Right lung (tissue), 10 donors: ENCODE measurements at places on chromosomes 5 and 9. TPM values are rescaled to one million over a fixed set of nuclear protein-coding genes. Genes with fewer than 3 reads are reported as not detected.

The SLC34A1 gene
- not detected for polyA plus RNA-seq

The SKP1 gene
- 613 TPM for polyA plus RNA-seq

GRCh38 chr9:69645488-69645887 is 26.7 kb downstream of the APBA1 start:
- peak; percentile 60 for DNase-seq

GRCh38 chr9:4106760-4107143 is 193.1 kb downstream of the GLIS3 start:
- DNase-seq: no peak

GRCh38 chr5:38603691-38604090 is 47.2 kb upstream of the LIFR start:
- DNase-seq: no peak

- DNase-seq: no peak
These were observed 797.7 kb upstream of the EDIL3 start for GRCh38 chr5:85182344-85182743.

DNA sequence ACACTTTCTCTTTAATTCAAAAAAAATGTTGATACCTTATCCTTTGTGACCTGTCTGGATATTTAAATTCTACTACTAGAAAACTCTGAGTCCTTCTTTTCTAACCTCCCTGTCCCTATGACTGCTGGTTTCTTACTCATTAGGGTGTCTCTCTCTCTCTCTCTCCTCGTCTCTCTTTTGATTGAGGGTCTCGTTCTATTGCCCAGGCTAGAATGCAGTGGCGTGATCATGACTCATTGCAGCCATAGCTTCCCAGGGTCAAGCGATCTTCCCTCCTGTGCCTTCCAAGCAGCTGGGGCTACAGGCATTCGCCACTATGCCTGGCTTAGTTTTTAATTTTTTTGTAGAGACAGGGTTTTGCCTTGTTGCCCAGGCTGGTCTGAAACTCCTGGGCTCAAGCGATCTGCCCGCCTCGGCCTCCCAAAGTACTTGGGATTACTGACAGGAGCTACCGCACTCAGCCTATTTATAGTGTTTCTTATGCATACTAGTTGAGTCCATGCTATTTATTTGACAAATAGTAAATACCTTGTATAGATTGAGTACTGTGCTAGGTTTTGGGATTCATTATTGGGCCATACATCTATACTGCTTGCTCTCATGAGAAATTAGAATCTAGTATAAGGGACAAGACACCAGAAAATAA is 61.9 kb downstream of the NSD1 start:
- no peak for DNase-seq

The AJM1 gene
- 1.3 TPM for polyA plus RNA-seq

DNA sequence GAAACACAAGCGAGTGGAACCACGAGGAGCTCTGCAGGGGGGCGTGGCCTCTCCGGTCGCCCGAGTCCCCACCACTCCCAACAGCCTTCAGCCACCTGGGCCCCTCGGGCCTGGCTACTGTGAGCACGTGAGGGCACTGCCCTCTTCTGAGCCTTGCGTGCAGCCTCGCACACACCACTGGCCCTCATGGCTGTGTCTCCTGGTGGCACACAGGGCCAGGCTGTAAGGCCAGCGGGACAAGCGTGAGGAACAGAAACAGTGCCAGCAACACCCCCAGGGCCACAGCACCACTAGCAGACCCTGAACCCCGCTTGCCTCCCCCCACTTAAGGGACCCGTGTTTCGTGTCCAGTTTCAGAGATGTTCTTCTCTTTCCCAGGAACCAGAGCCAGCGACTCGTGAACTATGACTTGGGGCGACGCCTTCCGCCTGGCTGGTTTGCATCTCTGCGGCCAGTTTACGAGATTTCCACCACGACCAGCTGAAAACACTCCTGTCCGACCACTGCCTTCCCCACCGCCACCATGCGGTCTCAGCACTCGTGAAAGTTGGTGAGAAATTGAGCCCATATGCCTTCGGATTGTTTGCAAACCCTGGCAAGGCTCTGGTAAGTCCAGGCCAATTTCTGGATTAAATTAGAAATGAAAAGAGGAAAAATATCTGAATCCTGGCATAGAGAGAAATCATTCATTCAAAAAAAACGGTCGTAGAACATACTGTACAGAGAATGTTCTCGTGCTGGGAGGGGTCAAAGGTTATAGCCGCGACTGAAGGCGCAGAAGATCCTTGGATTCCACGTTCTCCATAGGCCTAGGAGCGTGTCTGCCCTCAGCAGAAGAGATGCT is 135.6 kb downstream of the ZNF354C start:
- no peak for DNase-seq

- DNase-seq: no peak
These were observed 28.0 kb upstream of the IFNK start for GRCh38 chr9:27496135-27496504.

DNA sequence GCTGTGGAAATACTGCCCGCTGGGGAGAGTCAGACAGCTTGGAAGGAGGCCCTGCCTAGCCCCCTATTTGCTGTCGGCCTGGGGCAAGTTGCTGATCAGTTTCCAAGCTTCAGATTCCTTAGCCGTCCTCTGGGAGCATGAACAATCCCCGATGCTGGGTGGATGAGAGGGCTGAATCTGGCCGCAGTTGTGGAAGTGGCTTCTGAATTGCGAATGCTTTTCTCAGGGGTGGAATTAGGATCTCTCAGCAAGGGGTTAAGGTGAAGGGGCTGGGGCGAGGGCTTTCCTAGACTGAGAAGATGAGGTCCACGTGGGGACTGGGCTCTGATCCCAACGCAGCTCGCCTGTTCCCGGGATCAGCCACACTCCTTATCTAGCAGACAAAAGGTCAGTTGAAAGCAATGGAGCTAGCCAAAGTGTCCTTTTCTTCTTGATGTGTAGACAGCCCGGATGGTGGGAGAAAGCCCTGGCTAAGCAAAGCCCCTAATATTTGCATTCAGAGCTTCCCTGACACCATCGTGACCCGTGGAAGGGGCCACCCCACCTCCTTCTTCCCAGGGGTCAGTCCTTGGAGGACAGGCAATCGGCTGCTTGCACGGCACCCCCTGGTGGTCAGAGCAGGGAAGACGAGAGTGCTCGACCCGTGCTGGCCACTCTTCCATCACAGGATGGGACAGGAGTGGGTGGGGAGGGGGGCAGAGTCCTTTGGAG is 54.9 kb downstream of the COL15A1 start:
- DNase-seq: peak; percentile 56

DNA sequence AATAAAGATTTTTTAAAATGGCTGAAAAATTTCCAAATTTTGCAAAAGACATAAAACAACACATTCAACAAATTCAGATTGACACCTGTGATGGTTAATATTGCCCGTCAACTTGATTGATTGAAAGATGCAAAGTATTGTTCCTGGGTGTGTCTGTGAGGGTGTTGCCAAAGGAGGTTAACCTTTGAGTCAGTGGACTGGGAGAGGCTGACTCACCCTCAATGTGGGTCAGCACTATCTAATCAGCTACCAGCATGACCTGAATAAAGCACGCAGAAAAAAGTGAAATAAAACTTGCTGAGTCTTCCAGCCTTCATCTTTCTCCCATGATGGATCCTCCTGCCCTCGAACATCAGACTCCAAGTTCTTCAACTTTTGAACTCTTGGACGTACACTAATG is 868.0 kb upstream of the CTNND2 start:
- no peak for DNase-seq

GRCh38 chr5:6667648-6668047 is 34.4 kb downstream of the SRD5A1 start:
- DNase-seq: no peak

DNA sequence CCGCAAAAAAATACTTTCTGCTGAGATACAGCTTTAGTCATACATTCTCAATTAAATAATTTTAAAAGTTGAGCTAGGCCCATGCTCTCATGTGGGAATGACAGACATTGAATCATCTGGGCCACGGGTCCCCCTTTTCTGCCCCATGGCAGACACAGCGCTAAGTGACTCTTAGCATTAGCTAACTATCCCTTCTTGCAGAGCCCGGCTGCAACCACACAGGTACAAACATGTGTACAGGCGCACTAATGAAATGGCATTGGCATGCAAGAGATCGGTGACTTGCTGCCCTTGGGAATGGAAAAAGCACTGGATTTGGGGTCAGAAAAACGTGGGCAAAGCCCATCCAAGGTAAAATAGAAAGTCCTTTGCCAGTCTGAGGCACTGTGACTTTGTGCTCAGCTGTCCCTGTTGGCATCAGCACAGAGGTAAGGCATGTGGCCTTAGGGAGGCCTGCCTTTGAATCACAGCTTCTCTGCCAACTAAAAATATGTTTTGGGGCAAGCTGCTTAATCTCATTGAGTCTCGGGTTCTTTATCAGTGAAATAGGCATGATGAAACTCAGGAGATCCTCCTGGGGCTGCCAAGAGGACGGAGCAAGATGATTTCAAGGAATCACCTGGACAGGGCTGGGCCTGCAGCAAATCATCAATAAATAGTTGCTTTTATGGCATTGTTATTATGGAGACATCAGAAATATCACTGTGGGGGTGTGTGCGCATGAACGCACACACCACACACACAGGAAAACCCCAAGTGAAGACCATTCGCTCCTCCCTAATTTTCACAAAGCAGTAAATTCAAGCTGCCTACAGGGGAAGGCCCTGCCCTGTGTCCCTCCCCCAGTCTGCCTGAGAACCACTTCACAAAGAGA is 54.2 kb downstream of the WHRN start:
- DNase-seq: no peak
